ENCODE measurements at places on chromosomes 5 and 9. TPM values are rescaled to one million over a fixed set of nuclear protein-coding genes. Genes with fewer than 3 reads are reported as not detected.

Gene FOXD4L5
- total RNA-seq = 0.22 TPM

Gene IQGAP2
- total RNA-seq = 15.2 TPM

Gene FGF10
- not detected for total RNA-seq

Gene ANKRD33B
- total RNA-seq = 3.8 TPM

Gene MAMDC4
- 22.6 TPM for total RNA-seq

Gene FOXD4L6
- total RNA-seq = 0.53 TPM

Gene AQP7
- total RNA-seq = 1.7 TPM

Measured in mesothelial cell of epicardium (in vitro differentiated cells).